ENCODE measurements at places on chromosomes 11 and 22.

DNA sequence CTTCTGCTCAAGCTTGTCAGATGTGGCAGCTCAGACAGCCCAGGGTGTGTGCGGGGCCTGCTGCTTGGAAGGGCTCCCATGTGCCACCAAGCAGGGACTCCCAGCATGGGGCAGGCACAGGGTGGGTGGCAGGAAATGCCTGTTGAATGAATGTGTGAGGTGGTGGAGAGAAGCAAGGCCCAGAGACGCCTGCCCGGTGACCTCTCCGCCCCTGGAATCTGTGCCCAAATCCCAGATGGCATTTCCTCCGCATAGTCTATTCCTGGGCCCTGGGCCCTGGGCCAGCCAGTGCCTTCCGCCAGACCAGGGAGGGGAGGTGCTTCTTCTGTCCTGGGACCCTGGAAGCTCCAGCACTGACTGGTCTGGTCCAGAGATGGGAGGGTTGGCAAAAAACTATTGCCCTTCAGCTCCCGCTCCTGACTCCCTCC, 3.7 kb downstream of the CST6 start:
- no peak for DNase-seq

DNA sequence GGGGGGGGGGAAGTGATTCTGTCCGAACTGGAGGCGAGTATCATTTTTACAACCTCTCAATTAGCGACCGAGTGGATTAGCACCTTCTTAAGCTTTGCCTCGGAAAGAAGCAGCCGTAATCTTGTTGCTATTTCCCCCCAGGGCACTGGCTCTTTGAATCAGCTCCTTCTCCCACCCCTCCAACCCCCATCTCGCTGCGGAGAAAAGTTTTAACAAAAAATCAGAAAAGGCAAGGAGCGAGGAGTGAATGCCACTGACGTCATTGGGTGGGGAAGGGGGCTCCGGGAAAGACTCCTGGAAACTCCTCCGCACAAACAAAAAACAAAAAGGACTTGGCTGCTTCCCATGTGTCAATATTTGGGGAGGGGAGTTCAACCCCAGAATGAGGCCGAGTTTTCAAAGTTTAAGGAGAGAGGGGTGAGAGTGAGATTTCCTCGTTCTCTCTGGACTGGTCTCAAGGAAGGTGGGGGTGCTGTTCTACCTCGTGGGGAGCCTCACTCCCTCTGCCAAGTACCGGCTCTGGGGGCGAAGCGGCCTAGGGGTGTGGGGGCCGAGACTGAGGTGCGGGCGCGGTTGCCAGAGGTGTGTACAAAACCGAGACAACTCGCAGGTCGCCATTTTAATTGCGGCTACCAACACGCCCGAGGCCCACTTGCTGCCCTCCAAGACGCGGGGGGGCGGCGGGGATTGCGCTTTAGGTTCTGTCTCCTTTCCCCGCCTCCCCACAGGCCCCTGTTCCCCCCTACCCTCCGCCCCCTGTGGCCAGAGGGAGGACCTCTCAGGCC, 2.5 kb upstream of the PAX6 start:
- no peak for DNase-seq

DNA sequence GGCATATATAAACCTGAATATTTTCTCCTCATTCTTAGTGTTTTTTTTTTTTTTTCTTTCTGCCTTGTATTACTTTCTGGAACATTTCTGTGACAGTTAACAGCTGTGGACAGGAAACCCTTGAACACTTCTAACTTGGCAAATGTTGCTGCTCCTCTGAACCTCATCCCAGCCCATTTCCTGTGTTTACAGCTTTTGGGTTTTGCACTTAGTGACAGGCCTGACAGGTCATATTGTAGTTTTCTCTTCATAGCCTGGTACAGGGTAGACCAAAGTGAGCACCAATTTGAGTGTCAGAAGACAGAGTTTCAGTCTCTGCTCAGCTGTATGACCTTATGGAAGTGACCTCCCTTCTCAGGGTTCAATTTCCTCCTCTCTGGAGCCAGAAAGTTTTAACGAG, 91.6 kb downstream of the STIM1 start:
- DNase-seq = no peak

- DNase-seq = no peak
Observed at GRCh38 chr11:32420937-32421901, 14.1 kb downstream of the WT1 start.

GRCh38 chr11:93564895-93565294, 21.7 kb upstream of the SMCO4 start:
- no peak for DNase-seq

- no peak for DNase-seq
Observed at GRCh38 chr11:87560352-87560751, 522.6 kb downstream of the TMEM135 start.

- no peak for DNase-seq
Observed at GRCh38 chr11:70025308-70025707, 52.8 kb upstream of the ANO1 start.

DNA sequence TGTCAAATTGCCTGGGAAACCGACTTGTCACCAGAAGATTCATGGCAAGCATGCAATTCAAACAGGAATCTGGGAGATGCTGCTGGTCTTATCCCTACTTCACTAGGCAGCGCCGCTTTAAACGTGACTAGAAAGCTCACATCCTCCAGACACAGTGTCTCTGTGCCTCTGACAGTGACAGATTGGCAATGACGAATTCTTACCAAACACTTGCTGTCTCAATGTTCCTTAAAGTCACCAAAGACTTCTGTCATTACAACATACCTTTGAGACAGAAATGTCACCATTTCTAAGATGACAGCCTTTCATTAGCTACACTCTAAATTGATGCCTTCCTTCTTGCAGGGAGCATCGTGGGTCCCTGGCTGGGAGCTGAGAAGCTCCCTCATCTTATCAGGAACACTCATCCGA, 197.8 kb downstream of the CWF19L2 start:
- DNase-seq = no peak

DNA sequence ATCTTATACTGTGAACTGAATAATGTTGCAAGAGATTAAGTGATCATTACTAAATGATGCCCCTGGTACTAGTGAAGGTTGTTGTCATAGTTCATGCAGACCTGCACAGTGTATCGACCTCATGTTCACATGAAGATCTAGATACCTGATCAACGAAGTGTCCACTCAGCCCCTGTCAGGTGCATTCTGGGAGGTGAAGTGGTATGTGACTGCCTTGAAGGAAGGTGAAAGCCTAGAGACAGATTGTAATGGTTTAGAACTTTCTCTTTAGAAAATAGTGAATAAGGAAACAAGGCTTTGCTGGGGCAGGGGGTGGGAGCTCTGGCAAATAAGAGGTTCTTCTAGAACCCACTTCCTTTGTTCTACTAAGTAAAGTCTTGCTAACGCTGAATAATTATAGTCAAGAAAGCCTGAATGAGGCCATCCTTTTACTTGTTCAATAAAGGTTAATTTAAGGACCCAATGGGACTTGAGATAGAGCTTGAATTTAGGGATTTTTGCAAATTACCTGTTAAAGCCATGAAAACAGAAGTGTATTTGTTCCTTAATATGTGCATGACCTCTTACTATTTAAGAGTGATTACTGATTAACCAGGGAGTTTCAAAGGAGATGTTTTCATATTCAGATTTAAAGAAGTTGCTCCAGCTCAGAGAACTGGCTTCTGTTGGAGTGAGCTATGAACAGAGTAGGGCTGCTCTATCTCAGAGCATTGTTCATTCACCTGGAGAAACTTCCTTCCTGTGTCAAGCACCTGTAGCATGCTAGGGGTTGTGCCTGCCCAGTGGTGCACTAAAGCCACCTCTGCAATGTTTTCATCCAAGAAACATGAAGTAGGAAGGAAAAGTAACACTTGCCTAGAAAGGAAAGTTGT, 45.3 kb downstream of the C22orf31 start:
- no peak for DNase-seq

DNA sequence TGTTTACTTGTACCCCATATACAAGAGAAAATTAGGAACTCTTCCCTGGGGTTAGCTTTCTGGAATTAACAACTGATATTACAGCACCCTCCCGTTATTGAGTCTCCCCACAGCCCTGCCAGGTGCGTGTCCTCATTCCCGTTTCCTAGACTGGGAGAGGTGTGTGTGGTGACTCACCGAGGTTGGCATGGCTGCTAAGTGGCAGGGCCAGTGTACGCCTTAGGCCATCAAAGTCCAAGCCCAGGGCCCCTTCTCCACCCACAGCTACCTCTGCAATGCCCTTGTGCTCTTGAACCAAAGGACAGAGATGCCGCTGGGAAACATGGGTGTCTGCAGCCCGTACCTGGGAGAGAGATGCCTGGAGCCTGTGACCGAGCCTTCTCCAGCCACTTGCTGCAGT, 12.3 kb downstream of the IFT27 start:
- no peak for DNase-seq

- no peak for DNase-seq
Observed at GRCh38 chr22:23404689-23405365, 175.3 kb downstream of the IGLL1 start.

DNA sequence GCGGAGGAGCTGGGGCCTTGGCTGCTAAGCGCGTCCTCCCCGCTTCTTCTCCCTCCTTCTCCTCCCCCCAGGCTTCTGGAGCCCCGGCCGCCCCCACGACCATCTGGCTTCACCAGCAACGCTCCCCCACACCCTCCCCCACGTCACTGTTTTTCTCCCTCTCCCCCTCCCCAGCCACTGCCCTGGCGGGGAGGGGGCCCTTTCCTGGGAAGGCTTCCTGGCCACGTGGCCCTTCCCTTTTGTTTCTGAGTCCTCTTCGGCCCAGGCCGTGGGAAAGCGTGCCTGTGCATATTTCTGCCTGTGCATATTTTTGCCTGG, 27.7 kb downstream of the RTN4R start:
- no peak for DNase-seq

DNA sequence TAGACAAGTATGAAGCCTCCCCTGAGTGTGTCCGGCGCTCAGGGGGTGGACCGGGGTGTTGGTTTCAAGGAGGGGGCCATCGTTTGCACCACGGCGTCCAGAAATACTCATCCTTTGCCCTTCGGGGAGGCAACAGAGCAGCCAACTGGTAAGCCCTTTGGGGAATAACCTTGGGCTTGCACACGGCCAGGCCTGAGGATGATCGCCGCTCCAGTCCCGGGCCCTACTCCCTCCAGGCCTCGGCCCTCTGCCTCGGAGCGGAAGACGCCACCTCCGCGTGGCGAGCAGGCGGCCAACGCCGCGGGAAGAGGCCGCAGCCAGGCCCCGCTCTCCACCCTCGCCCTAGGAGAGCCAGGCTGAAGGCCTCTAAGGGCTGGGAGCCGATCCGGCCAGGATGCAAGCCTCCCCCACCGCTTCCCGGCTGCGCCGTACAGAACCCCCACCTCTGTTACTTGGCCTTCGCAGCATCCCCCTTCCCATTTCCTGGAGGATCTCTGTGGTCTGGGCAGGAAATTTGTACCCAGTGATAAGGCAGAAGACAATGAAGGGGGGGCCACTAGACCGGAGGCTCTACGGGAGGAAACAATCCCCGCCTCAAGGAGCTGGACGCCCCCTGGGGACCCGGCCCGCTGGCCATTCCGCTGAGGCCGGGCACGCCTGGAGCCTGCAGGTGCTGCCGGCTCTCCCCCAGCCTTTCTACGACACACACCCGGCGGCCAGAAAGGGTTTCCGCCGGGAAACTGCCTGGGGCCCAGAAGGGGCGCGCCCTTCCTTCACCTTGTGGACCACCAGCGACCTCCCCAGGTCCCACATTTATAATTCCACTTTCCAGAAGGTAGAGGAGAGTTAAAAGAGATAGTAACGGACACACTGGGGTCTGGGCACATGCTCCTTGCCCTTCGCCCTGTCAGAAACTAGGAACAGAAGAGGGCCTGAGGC, 2.6 kb downstream of the ESAM start:
- no peak for DNase-seq

DNA sequence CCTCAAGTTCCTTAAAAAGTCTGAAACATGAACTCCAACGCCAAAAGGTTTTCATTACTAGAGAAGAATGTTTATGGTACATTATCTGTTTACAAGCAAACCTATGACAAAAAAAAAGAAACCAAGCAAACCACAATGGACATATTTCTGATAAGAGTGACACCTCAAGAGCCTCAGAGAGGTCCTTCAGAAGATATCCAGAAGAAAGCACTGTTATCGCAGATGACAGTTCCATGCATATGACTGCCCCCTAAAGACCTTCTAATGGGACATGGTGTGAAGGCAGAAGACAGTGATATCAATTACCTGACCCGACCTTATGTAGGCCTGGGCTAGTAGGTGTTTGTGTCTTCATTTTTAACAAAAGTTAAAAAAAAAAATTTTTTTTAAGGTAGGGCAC, 3.1 kb downstream of the HDHD5 start:
- DNase-seq = no peak

DNA sequence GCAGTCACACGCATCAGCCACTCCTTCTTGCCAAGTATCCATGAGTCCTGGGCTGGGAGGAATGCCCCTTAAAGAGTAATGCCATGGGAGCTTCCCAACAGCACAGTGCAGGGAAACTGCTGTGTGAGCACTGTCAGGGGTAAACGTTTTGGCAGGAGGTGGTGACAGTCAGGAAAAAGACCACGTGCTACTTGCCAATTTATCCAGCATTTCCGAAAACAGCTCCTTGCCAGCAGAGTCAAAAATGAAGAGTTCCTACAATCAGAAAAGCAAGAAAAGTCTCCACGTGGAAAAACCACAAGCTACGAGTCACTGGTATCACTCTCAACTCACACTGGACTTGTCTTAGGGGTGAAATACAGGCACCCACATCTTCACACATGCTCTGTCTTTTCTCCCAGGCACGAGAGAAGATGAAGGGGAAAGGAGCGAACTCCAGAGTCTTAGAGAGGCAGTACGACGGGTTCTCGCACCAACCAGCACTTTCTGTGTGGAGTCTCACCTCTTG, 9.9 kb downstream of the IFT27 start:
- DNase-seq = no peak

- DNase-seq = no peak
Observed at GRCh38 chr11:12773591-12773990, 99.4 kb downstream of the TEAD1 start.

Measured in inflammatory macrophage treated with lipopolysaccharide for 4 hours (primary cell).